Substantia nigra (tissue), 51 donors: ENCODE measurements at places on chromosomes 16 and 17.

DNA sequence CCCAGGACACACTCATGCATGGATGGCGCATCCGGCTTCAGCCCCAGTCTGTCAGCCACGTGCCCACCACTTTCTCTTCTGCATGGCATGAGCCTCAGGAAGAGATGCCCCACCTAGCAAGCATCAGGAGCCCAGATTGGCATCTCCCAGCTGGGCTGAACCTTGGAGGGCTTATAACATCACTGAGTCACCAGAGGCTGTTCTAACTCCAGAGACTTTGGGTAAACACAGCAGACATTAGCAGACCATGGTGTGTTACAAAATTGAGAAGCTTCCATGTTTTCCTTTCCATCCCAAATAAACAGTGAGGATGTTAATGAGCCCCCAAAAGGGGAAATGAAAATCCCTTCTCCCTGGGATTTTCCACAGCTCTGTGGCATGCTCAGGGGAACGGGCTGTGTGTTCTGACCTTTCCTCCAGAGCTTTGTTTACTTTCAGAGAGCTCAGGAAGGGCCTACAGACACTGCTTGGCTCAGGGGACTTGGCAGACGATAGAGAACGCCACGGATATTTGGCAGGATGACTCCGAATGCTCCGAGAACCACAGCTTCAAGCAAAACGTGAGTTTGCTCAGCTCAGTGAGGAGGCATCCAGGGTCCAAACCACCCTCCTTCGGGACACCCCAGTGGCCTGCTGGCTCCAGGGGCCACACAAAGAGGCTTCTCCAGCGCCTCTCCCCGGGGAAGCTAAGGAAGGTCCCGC is 16.5 kb downstream of the GLP2R start:
- peak; percentile 45 for DNase-seq

- DNase-seq: no peak
These were observed 62.1 kb downstream of the MRC2 start for GRCh38 chr17:62689441-62690167.

DNA sequence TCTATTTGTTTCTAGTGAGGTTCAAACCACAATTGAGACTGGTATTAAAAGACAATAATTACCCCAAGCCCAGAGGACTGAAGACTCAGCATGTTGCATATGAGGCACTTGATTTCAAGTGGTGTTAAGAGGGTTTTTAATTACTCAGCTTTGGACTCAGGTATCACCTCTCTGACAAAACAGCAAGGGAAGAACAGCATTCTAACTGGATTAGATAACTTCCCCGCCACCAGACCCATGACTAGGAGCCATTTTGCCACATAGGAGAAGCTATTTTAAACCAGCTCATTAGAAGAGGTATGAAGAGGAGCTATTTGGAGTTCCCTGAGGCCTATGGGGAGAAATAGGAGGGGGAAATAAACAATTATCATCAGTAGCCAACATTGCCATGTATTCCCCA is 226.1 kb upstream of the TOX3 start:
- no peak for DNase-seq

DNA sequence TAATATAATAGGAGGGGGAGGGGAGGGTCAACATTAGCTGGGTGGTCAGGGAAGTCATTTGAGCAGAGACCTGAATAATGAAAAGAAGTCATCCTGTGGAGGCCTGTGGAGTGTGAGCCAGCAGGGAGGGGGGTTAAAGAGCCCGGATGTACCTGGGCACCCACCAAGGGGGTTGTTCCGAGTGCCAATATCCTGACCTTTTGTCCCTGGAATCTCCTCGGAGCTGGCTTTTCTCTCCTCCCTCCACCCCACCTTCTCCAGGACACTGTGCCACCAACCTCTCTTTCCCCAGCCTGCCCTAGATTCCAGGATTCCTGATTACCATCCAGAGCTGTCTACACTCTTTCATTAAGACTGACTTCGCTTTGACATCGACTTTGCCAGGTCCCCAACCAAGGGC is 6.2 kb downstream of the SHBG start:
- DNase-seq: no peak

DNA sequence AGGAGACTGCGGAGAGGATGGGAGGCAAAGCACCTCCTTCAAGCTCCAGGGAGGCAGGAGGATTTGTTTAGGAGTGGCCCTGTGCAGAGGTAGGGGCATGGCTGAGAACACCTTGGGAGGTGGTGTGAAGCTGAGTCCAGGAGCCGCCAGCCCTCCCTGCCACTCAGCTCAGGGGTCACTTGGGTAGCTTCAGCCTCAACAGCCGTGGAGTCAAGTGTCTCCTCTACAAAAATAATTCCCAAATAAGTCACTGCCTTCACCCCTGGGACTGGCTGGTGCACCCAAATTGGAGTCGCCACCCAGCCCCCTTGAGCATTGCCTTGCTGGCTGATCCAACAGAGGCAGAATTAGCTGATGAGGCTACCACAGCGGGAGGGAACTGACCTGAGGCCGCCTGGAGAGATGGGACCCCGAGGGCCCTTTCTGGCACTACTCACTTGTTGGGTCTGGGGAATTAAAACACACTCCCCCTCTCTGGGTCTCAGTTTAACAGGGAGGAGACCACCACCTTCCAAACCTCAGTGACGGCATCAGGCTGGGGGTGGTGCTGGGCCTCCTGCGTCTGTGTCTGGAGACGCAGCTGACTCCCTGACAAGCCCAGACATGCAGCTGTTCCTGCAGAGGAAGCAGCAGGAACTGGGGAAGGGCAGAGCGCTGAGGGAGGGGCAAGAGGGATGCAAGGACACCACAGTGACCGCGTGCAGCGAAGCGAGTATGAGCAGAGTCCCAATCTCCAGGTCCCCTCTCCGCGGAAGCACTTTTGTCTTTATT is 87.9 kb upstream of the TOB1 start:
- DNase-seq: no peak

GRCh38 chr16:58234831-58235595 is 37.1 kb upstream of the CSNK2A2 start:
- DNase-seq: no peak

DNA sequence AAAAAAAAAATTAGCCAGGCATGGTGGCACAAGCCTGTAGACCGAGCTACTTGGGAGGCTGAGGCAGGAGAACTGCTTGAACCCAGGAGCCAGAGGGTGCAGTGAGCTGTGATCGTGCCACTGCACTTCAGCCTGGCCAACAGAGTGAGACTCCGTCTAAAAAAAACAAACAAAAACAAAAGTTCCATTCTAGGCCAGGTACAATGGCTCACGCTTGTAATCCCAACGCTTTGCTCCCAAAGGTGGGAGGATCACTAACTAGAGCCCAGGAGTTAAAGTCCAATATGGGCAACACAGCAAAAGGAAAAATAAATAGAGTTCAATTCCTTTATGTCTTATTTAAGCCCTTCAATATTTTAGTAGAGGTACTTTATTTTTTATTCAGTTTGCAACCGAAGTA is 47.5 kb downstream of the CNOT1 start:
- DNase-seq: no peak
